Adipocyte (in vitro differentiated cells): ENCODE measurements at places on chromosomes 7 and 10.
A peak's percentile ranks its signal among the peaks of the same experiment; 100 is the strongest.

DNA sequence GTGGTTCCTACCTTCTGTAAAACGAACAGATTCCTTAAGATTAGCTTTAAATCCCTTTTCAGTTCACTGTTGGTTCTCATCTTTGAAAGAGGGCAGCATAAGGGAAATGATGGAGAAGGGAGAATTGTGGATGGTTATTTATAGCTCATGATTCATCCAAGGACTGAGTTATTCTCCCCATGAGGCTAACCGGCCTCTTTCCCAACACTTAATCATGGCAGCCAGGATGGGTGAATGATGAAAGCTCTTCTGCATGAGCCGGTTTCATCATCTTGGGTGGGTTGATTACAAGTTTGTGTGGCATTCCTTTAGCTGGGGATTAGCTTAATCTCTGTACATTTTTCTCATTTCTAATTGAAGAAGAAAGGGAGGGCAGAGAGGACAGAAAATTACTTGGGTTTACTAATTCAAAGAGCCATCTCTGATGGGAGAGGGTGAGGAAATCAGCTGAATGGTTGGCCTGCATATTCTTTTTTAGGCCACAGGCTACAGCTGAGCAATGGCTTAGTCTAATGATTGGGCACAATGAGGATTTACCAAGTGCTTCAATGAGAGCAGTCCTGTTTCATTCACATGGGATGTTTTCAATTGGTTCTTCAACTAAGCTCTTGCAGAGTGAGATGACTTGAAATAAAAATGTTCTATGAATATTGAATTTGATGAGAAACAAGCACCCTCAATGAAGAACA lies 250.0 kb downstream of the BMPER start:
- DNase-seq: peak; percentile 98

- DNase-seq: no peak
Measured at GRCh38 chr10:102773986-102774385, 30.2 kb downstream of the WBP1L start.

- DNase-seq: no peak
Measured at GRCh38 chr7:17699696-17700095, 240.6 kb downstream of the SNX13 start.

- DNase-seq: no peak
Measured at GRCh38 chr10:22581461-22581860, 132.9 kb downstream of the PIP4K2A start.

- no peak for DNase-seq
Measured at GRCh38 chr10:73225518-73225917, 21.5 kb downstream of the DNAJC9 start.
